ENCODE measurements at places on chromosomes 3 and 15.
A peak's percentile ranks its signal among the peaks of the same experiment; 100 is the strongest.

GRCh38 chr15:64883997-64884511 is 27.6 kb upstream of the ANKDD1A start:
- no peaks in the 10 kb centered on the region for H3K36me3 ChIP-seq
- H3K4me3 ChIP-seq = no peak overlapping the region
- peak; percentile 65 for DNase-seq
- no peaks in the 10 kb centered on the region for H3K27me3 ChIP-seq

GRCh38 chr3:105062853-105063252 is 303.9 kb upstream of the ALCAM start:
- DNase-seq = no peak
- no peak overlapping the region for H3K4me3 ChIP-seq
- H3K36me3 ChIP-seq = no peaks in the 10 kb centered on the region
- no peaks in the 10 kb centered on the region for H3K4me1 ChIP-seq
- H3K27ac ChIP-seq = no peak overlapping the region
- H3K27me3 ChIP-seq = no peaks in the 10 kb centered on the region

GRCh38 chr3:131224886-131225550 is 156.6 kb upstream of the NUDT16 start:
- H3K36me3 ChIP-seq = no peaks in the 10 kb centered on the region
- no peak overlapping the region for H3K27ac ChIP-seq
- H3K4me3 ChIP-seq = no peak overlapping the region
- no peak for DNase-seq
- no peaks in the 10 kb centered on the region for H3K4me1 ChIP-seq

DNA sequence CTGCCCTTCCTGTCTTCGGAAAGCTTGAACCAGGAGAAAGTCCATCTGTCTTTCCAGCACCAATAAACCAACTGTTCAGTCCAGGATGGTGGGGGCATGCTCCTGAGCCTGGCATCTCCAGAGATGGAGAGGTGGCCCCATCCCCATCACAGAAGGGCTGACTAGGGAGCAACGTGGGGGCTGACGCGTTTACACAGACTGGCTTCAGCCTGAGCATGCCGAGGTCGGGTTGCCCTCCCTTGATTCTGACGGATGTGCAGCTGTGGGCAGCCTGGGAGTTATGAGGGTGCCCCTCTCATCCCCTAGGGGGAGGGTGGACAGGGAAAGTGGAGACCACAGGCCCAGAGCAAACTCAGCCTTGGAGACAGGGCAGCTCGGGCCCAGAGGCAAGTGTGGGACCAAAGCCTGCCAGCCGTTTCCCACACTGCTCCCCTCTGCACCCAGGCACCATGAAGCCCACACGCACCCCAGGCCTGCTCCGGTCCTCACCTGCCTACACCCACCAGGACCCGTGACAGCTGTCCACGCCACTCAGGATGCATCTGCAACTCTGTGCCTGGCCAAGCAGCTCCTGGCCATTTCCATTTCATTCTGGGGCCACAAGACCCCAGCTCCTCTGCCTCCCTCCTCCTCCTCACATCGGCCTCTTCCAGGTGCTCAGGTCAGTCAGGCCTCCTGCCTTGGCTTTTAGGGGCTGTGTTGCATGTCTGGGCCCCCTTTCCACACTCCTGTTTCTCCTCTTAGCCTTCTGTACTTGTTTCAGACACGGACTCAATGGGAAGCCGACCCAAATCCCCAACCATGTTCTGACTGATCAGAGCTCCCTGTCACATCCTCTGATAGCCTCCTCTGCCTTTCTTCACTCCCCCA is 48.2 kb upstream of the SLC41A3 start:
- no peaks in the 10 kb centered on the region for H3K36me3 ChIP-seq
- H3K27me3 ChIP-seq = no peaks in the 10 kb centered on the region
- H3K4me1 ChIP-seq = no peaks in the 10 kb centered on the region

DNA sequence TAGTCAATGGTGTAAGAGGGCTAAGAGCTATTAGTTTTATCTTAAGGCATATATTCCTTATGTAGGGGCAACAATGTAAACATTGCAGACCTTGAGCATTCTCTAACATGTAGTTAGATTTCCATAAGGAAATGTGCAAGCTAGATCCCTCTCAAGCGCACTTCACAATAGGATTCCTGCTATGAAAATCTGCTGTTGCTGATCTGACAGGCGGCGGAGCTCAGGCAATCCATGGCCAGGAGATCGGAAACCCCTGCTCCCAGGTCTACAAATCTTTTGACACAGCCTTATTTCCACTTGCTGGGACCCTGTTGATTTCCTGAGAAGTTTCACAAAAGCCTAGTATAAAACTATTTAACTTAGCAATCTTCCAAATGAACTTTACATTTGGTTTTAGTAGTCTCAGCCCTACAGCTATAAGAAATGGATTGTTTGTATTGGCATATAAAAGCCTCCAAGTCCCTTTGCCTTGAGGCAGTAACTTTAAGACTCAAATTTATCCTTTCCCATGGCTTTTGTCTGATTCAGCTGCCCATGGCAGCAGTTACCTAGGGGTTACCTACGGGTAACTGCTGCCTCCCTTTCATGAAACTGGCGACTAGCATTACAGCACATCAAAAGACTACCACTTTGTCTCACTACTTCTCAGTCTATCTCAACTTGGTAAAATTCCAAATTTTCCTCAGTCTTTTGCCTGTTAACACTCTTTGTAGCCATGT is 22.7 kb downstream of the TRA2B start:
- H3K27ac ChIP-seq = no peak overlapping the region
- H3K4me1 ChIP-seq = no peaks in the 10 kb centered on the region
- DNase-seq = no peak

DNA sequence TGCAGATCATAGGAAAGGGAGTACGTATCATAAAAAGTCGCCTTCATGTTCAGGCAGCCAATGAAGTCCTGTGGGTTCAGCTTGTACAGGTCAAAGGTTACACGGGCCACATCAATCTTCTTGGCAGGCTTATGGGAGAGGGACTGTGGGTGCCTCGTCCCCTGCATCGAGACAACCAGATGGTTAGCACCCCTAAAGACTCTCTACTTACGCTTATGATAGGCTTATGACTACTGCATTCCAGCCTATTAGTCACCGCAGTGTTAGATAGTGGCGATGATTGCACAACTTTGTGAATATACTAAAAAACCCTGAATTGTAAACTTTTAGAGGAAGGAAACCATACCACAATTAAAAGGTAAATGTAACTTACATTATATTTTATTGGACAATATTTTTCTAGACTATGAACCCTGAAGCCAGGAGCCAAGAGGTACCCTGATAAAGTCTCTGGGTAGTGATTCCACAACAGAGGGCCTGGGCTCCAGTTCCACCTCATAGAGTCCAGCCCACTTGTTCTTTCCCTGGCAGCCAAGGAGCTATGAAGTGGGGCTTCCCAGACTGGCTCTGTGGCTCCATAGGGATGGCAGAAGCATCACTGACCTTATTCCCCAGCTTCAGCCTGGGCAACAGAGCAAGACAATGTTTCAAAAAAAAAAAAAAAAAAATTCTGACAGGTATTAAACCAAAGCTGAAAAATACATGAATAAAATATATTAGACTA is 2.5 kb upstream of the FANCD2 start:
- peaks cover 14% of the 10 kb centered on the region for H3K36me3 ChIP-seq
- H3K4me1 ChIP-seq = peaks cover 13% of the 10 kb centered on the region
- DNase-seq = no peak
- no peaks in the 10 kb centered on the region for H3K27me3 ChIP-seq

DNA sequence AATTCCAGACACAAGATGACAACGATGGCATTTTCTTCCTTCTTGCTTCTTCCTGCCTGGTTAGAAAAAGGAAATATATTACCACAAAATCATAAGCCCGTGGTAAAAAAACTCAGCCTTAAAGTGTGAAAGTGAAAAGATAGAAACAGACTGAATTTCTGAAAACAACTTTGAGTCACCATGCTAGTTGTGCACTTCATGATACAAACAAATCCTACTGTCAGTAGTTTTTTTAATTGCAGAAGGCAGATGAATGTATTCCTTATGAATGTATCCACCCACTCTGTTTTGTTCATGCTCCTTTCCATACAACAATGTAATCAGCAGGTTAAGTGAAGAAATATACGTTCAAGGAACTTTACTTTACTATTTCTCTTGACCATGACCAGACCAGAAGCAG is 1144.7 kb downstream of the OTOL1 start:
- no peaks in the 10 kb centered on the region for H3K4me1 ChIP-seq
- no peak overlapping the region for H3K4me3 ChIP-seq
- H3K27ac ChIP-seq = no peak overlapping the region
- DNase-seq = no peak
- no peaks in the 10 kb centered on the region for H3K27me3 ChIP-seq

GRCh38 chr3:8571256-8571655 is 69.6 kb downstream of the LMCD1 start:
- H3K27ac ChIP-seq = no peak overlapping the region
- H3K4me1 ChIP-seq = no peaks in the 10 kb centered on the region
- DNase-seq = no peak
- no peaks in the 10 kb centered on the region for H3K27me3 ChIP-seq

DNA sequence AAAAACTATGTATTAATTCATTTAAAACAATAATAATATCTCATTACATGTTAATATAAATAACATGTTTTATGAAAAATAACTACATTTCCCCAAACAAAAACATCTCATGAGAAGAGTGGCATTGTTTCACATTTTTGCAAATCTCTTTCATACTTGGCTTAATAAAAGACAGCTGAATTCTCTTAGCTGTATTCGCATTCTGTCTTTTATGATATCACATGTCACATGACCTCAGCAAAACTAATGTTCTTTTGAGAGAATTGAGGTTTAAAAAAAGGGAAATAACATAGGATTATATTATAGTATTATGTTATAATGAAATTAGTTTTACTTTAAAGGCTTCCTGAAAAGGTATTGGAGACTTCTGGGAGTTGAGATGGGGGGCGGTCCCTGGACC is 48.4 kb upstream of the SPPL2A start:
- no peaks in the 10 kb centered on the region for H3K4me1 ChIP-seq
- H3K36me3 ChIP-seq = no peaks in the 10 kb centered on the region
- DNase-seq = no peak
- H3K27me3 ChIP-seq = no peaks in the 10 kb centered on the region

DNA sequence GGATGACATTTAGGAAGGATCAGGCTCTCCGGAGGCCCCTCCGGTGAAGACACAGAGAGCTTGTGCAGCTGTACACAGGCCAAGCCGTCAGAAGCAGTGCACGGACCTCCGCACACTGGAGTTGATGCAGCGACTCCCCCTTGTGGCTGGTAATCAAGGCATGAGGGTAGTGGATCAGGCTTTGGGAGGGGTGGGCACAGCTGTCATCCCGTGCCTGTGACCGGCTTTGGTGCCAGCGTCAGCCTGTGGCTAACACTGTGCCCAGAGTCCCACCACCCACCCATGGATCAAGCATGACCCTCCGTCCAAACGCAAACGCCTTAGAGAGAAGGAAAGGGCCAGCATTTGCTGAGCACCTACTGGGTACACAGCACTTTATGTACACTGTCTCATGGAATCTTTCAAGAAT is 8.2 kb upstream of the GRIP2 start:
- no peaks in the 10 kb centered on the region for H3K27me3 ChIP-seq
- peak; percentile 33 for DNase-seq
- H3K36me3 ChIP-seq = no peaks in the 10 kb centered on the region
- H3K4me1 ChIP-seq = no peaks in the 10 kb centered on the region

GRCh38 chr3:194481525-194482195 is 5.1 kb downstream of the ATP13A3 start:
- peaks cover 3% of the 10 kb centered on the region for H3K36me3 ChIP-seq
- peaks cover 12% of the 10 kb centered on the region for H3K4me1 ChIP-seq
- H3K4me3 ChIP-seq = no peak overlapping the region
- no peak overlapping the region for H3K27ac ChIP-seq
- no peak for DNase-seq

Data from naive thymus-derived CD4-positive, alpha-beta T cell (primary cell).